Stimulated activated CD4-positive, alpha-beta T cell treated with anti-CD3 and anti-CD28 coated beads, Interleukin-1b, Interleukin-23, amount 100 ng/mL, for 24 hours (primary cell): ENCODE measurements at places on chromosomes 7 and 10.

DNA sequence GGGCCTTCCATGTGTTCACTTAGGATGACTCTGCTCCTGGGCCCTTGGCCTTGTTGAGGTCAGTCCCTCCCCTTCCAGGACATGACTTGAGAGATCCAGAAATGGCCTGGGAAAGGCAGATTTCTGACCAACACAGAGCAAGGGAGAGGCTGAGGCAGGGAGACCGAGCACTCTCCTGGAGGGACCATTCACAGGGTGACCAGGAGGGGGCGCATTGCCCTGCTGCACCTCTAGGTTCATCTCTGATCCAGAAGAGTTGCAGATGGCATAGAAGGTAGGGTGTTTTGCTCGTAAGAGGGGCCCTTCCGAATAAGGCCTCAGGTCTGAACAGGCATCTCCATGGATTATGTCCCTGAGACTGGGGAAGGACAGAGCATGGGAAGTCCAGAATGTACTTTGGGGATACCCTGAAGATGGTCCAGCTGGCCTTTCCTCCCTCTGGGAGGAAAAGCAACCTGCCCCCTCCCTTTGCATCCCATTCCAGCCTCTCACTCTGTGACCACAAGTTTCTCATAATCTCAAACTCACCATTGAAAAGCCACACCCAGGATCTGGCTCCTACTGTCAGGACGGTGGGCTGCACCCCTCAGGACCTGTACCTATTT lies 6.6 kb downstream of the DMBT1 start:
- no peak for DNase-seq

DNA sequence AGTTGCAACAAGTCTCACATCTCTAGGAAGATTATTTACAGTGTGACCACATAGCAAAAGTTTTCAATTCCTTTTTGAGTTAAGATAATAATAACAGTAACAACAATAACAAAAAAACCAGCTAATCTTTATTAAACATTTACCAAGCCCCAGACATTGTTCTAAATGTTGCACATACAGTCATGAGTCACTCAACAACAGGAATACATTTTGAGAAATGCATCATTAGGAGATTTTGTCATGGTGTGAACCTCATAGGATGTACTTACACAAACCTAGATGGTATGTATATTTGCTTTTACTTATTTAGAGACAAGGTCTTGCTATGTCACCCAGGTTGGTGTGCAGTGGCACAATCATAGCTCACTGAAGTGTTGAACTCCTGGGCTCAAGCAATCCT lies 52.0 kb downstream of the SPAM1 start:
- DNase-seq, result no peak

DNA sequence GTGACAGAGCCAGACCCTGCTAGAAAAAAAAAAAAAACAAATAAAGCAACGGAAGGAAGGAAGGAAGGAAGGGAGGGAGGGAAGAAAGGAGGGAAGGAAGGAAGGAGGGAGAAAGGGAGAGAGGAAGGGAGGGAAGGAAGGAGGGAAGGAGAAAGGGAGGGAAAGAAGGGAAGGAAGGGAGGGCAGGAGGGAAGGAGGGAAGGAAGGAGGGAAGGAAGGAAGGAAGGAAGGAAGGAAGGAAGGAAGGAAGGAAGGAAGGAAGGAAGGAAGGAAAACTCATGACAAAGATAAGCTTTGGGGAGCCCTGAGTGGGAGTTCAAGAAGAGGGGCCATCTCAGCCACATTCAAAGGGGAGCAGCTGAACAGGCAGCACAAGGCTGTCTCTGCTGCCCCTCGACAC lies 124.7 kb upstream of the MGMT start:
- DNase-seq, result no peak

GRCh38 chr7:151493083-151493482 lies 26.6 kb downstream of the RHEB start:
- no peak for DNase-seq

GRCh38 chr7:105745681-105746330 lies 130.6 kb downstream of the ATXN7L1 start:
- no peak for DNase-seq

GRCh38 chr10:67665491-67665890 lies 30.5 kb downstream of the CTNNA3 start:
- DNase-seq, result no peak

DNA sequence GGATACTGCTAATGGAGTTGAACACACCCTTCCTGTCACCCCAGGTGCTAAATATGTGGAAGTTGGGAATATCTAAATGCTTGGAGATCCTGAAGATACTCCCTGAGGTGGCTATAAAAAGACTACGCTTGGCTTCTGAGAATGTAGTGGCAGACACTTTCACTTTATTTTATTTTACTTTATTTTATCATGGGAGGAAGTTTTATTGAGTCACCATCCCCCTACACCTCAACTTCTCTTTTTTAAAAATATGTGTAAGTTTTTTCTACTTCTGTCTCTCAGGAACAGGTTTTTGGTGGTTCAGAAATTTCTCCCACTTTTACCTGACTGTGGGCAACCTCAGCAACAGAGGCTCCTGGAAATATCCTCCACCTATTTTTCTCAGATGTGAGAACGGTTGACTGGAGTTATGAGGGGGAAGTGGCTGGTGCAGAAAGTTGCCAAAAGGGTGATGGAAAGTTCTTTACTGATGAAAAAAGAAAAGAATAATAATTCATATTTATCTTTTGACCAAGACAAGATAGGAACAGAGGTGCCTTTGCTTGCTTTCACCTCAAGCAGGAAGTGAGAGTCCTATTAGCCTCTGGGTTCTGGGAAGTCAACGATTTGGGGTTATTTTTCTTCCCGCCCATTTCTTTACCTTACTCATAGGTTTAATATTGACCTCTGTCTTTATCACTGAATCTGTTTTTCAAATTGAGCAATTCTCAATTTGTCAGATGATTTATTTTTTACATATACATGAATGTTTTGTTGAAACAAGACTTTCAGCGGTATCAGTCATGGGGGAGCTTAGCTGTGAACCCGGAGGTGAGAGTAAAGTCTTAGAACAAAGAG lies 103.6 kb downstream of the AHR start:
- no peak for DNase-seq

DNA sequence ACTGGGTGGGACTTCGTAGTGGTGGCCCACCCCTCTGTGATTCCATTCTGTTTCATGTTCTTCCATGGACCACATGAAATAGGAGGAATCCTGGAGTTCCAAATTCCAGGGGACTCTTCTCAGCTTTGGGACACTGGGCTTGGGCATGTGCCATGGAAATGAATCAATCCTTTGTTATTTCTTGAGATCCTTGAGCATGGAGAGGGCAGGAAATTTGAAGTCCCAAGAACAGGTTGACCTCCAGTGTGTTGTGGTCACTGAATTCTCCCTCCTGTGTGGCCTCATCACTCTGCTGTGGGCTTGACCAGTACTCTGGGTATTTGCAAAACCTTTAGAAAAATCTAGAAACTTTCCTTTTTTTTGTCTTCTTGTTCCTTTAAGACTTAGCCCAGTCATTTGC lies 22.7 kb downstream of the TACR2 start:
- no peak for DNase-seq

GRCh38 chr10:132148261-132149251 lies 38.2 kb upstream of the DPYSL4 start:
- no peak for DNase-seq

DNA sequence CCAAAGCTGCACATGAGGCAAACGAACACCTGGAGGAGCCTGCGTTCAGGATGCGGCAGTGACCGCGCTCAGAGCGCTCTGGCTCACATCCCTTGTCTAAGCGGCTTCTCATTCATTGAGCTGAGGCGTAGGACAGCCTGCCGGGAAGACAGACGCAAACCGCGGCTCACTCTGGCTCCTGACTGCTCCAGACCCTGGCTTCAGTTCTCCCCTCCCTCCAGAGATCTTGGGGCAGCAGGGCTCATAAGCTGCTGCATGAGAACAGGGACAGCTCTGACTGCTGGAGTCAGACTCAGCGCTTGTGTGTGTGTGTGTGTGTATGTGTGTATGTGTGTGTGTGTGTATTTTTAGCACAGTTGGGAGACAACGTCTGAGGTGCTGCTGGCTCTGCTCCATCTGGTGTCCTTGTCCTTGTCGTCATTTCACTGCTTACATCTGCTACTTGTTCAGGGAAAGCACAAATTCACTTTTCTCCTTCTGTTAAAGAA lies 15.8 kb upstream of the LYZL2 start:
- DNase-seq, result no peak
